ENCODE measurements at places on chromosomes 3 and 15.

- DNase-seq = no peak
These were observed 219.4 kb upstream of the GBE1 start for GRCh38 chr3:81980596-81981494.

GRCh38 chr3:148873977-148874376 lies 8.9 kb downstream of the CPA3 start:
- DNase-seq = no peak

- no peak for DNase-seq
These were observed 35.9 kb downstream of the CGNL1 start for GRCh38 chr15:57411945-57412768.

DNA sequence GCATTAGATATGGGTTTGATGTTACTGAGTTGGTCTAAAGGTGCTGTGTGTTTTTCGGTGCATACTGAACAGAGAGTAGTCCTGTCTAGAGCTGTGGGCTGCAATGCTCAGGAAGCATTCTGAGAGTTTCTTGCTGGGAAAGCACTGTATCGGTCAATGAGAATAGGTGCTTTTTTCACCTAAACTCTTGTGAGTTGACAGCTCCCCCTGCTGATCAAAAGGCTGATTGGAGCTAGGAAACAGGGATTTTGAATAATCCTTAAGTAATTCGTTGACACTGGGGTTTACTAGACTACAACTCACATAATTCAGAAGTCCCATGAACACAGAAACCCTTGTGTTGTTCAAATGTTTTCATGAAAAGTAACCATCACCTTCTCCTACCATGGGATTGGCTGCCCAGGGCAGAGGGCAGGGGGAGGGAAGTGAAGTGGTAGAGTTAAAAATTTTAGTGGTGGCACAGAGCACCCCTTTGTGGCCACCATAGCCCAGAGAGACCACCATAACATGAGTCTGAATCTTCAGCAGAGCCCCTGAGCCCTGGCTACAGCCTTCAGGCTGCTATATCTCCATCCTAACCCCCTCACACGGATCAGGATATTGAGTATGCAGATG lies 13.0 kb upstream of the MANF start:
- no peak for DNase-seq

DNA sequence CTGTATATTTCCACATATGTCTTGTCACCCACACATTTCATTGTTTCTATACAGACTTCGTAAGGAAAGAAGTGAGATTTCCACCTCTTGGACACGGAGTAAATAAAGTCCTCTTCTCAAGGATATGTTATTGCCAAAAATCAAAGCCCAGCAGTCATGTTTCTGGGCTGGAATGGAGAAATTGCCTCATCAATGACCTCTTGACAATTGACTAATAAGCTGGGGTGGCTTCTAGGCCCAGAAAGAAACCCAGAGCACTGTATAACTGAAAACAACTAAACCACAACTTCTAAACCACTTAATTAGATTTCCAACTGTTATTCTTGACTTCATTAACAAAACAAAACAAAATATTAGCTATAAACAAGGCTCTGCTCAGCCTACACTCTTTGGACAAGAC lies 56.4 kb upstream of the SLC24A5 start:
- DNase-seq = no peak

DNA sequence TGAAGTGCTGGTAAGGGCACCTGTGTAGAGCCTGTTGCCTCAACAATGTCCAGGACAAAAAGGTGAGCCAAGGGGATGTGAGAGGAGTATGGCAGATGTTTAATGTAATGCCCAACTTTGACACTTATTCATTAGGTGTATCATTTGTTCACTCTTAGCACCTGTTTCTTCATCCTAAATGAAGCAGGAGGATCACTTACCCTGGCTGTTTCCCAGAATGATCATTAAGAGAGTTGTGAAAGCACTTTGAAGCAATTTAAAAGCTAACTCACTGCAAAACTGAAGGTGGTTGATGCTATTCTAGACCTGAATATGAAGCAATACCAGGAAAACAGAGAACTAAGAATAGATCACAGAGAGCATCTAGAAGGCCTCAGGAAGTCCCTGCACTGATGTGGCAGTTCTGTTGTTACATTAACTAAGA lies 3.4 kb upstream of the HHLA2 start:
- DNase-seq = no peak

- DNase-seq = no peak
These were observed 11.2 kb downstream of the SH2D7 start for GRCh38 chr15:78103406-78104118.

DNA sequence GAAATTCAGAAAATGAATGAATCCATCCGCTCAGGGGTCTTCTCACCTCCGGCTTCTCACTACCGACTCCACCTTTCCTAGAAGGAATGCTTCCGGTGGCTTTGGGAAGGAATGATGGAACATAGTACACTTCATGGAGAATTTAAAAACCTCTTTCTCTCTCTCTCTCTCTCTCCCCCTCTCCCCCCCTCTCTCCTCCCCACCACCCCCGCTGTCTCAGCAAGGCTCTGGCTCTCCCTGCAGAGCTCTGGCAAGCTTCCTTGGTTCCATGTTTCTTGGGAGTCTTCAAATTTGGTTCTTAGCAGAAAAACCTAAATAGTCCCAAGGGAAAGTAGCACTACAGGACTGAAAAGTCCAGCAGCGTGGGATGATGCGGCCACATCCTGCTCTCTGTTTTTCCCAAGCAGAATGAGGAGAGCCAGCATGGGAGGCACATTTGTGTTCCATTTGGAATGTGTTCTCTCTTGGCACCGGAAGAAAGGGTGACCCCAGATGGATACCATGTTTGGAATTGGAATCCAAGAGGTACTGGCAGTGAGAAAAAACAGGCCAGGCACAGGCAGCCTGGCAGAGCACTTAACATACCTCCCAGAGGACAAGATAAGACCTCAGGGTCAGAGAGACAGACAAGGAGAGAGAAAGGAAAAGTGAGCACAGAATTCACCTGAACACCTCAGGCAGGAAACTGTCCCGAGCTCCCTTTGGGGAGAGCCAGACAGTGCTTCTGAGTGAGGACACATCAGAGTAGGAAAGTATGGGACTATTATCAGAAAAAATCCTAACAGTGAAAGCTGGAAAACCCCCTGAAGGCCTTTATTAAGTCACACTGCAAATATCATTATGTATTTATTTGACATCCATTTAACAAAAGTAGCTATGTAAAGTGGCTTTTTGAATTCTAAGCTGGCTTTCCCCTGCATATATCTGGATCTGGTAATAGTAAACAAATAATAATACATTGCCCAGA lies at the start of gene POPDC2:
TSS of gene POPDC2 (minus strand) at position 116 of the 967 bp plus-strand sequence. CDS start 166 bp downstream, outside the sequence.
- no peak for DNase-seq

- DNase-seq = no peak
These were observed 97.4 kb downstream of the ST6GAL1 start for GRCh38 chr3:187027531-187028278.

DNA sequence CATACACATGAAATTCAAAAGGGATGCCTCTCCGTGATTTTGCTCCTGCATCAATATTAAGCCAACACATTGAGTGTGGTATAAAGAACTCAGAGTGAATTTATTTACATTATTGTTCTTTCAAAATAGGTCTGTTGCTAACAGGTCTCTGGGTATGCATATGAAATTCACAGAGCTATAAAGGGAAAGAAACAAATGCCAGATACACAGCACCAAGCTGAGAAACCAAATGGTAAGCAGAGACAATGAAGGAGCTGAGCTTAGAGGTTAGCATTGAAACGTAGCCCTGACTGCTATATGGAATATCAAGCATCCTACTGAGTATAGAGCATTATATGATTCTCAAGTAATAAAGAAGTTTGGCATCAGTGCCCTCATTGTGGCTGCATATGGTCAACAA lies 712.9 kb downstream of the NSUN3 start:
- DNase-seq = no peak

- DNase-seq = no peak
These were observed 41.6 kb upstream of the ROPN1 start for GRCh38 chr3:124033360-124034015.

DNA sequence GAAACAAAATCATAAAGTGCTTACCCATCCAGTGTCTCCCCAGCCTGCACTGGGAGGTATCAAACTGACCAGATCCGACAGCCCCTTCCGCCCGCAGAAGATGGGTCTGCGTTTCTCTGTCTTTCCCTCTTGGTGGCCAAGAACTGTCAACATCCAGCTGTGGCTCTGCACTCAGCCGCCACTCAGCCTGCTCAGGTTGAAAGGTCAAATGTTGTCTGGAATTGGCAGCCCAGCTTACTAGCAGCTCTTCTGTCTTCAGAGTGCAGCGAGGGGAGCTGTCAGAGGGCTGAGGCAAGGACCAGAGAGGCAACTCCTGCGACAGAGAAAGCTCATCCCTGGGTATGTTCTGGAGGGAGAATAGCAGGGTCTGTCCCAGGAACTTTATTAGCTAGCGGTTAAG lies 45.4 kb downstream of the GOLGA6L2 start:
- DNase-seq = no peak

DNA sequence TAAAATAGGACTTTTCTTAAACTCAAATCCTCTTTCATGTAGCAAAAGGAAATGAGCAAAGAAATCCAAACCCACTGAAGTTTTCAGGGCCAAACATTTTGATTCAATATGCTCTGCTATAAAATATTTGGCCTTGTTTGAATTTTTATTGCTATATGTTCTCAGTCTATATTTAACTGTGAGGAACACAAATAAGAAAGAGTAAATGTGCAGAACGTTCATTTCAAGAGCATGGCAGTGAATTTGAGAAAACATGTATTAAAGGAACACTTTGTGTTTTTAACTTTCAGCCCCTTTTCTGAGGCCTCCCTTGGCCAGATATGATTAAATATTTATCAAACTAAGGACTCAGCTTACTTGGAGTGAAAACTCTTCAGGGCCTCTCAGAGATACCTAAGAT lies 124.7 kb upstream of the CCNL1 start:
- DNase-seq = no peak

DNA sequence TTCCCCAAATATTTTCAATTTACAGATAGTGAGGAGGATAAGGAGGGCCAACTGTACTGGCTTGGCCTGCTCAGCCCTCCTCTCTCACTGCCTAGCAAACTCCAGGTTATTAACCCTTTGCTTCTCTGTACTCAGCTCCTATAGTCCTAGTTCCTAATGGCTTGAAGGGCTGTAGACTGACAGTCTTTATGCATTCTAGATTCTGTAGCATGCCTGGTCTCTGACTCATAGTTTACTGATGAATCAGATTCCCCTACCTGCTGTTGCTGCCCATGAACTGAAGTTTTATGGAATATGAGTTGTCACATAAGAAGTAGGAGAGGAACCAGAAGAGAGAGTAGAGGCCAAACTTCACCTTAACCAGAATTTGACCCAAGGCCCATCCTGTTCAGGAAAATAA lies 27.1 kb upstream of the MAP3K13 start:
- no peak for DNase-seq

- no peak for DNase-seq
These were observed 11.2 kb downstream of the ISLR2 start for GRCh38 chr15:74141591-74141990.

DNA sequence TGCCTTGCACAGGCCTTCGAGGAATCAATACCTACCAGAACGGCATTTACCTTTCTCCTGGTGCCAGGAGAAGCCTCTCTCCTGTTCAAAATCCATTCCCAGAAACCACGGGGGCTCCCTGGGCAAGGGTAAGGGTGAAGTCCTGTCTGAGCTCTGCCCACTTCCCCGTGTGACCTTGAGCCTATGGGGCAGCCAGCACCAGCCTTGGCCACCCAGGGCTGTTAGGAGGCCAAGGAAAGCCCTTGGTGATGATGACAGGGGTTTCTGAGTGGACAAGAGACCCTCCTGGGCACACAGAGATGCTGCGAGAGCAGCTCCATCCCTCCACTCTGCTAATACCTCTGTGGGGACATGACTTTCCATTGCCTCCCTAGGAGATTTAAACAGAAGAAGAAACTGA lies 5.9 kb downstream of the SCN5A start:
- no peak for DNase-seq

DNA sequence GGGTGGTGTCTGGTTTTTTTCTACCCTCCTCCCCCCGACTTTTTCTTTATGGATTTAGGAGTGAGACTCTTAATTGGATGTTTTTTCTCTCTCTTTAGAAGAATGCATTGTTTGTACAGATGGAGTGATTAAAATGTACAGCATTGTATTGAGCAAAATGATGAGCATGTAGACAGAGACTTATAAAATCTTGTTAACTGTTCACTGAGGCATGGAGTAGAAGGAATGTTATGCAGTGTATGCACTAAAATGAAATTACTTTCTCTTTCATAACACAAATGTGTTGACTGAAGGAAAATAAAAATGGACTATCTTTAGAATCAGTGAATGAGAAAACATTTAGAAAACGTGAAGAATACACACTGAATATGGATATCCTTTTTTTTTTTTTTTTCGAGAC lies 39.8 kb downstream of the ZFAND6 start:
- DNase-seq = no peak

DNA sequence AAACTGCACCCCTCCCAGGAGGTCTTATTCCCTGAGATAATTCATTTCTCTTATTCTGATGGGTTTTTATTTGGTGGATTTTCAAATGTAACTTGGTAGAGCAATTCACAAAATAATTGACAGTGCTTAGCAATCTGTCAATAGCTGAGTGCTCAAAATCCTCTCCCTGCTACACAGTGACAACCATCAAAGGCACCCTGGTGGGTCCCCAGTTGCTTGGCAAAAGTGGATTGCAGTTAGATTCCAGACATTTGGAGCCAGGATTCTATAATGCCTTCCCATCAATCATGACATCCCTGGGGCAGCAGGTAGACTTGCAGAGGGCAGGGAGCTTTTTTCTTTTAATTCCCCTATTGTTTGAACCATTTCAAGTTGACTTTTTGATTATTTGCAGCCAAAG lies 59.0 kb downstream of the FHIT start:
- no peak for DNase-seq

All from mesothelial cell of epicardium (in vitro differentiated cells).